ENCODE measurements at places on chromosomes 11 and 22.

- H3K4me1 ChIP-seq = peaks cover 40% of the 10 kb centered on the region
- H3K27me3 ChIP-seq = no peaks in the 10 kb centered on the region
- peak overlapping the region; percentile 71 for H3K27ac ChIP-seq
- no peak overlapping the region for H3K4me3 ChIP-seq
Measured at GRCh38 chr11:34063061-34063795, 11.7 kb downstream of the CAPRIN1 start.

DNA sequence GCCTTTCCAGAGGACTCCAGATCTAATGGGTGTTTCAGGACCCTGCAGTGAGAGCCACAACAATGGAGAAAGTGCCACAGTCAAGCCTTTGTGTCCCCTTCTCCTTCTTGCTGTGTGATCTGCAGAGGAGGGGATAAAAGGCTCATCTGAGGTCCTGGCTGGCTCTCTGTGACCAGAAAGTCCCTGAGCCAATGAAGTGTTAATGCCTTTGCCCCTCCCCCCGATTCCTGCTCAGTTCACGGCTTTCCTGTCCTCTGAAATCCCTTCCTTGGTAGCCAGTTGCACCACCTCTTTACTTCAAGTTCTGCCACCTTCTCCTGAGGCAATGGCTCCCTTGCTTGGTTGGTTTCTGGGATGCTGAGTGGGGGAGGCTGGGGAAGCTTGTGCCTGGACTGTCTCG lies 47.6 kb downstream of the FLI1 start:
- no peak overlapping the region for H3K27ac ChIP-seq
- DNase-seq = no peak
- H3K36me3 ChIP-seq = no peaks in the 10 kb centered on the region
- peaks cover 23% of the 10 kb centered on the region for H3K4me1 ChIP-seq
- no peak overlapping the region for H3K4me3 ChIP-seq

- H3K27me3 ChIP-seq = peaks cover 28% of the 10 kb centered on the region
- no peak overlapping the region for H3K27ac ChIP-seq
- no peak overlapping the region for H3K4me3 ChIP-seq
- peaks cover 10% of the 10 kb centered on the region for H3K4me1 ChIP-seq
- peak; percentile 65 for DNase-seq
Measured at GRCh38 chr22:36546092-36546804, 17.3 kb upstream of the EIF3D start.

GRCh38 chr11:112320668-112321067 lies 60.0 kb upstream of the PLET1 start:
- DNase-seq = peak; percentile 69
- no peak overlapping the region for H3K4me3 ChIP-seq
- peaks cover 56% of the 10 kb centered on the region for H3K4me1 ChIP-seq
- peak overlapping the region; percentile 23 for H3K27ac ChIP-seq
- peaks cover 5% of the 10 kb centered on the region for H3K27me3 ChIP-seq

DNA sequence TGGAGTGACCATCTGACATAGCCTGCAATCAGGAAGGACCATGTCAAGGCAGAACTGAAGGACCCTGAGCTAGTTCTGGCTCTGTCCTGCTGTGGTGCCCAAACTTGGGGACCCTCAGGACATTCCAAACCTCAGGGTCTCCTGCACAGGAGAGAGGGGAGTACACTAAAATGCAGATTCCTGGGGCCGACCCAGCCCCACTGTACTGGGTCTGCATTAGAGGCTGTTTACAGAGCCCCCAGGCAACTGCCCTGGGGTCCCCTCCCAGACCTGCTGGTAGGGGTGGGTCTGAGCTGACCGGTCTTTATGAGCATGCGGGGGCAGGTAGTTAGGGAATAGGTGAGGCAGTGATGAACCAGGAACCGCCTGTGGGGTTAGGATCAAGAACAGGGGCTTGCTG lies 6.8 kb downstream of the TRPM5 start:
- no peak overlapping the region for H3K4me3 ChIP-seq
- no peak overlapping the region for H3K27ac ChIP-seq
- H3K36me3 ChIP-seq = no peaks in the 10 kb centered on the region
- H3K4me1 ChIP-seq = peaks cover 3% of the 10 kb centered on the region
- no peak for DNase-seq

DNA sequence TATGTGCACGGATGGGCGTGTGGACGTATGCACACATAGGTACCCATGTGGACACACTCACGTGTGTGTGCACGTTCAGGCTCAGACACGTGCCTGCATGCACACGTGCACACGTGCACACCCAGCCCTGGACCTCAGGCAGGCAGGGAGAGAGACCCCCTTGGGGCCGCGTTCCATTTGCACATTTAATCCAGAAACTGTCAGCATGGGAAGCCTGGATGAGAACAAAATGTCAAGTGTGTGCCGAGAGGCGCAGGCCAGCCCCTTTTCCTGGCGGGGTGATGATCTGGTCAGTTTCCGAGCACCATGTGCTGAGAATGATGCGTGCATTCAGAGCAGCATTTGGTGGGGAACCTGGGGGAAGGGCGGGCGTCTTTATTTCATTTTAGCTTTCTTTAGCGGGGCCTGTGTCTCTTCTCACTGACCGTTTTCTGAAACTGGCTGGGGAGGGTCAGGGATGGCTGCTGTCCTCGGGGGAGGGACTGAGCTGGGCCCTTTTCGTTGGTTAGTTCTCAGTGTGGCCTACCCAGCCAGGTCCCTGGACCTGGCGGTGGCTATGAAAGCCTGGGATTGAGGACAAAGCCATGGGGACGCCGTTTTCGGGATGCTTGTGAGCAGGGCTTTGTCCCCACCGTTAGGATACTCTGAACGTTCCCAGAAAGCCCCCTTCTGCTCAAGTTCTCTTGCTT lies 96.3 kb downstream of the KCNQ1 start:
- H3K4me1 ChIP-seq = peaks cover 8% of the 10 kb centered on the region
- H3K36me3 ChIP-seq = no peaks in the 10 kb centered on the region
- DNase-seq = peak; percentile 12

- H3K27ac ChIP-seq = no peak overlapping the region
- DNase-seq = no peak
- no peaks in the 10 kb centered on the region for H3K36me3 ChIP-seq
- no peaks in the 10 kb centered on the region for H3K4me1 ChIP-seq
Measured at GRCh38 chr11:64457416-64458010, 98.6 kb downstream of the RPS6KA4 start.

- H3K27me3 ChIP-seq = no peaks in the 10 kb centered on the region
- DNase-seq = no peak
- peaks cover 25% of the 10 kb centered on the region for H3K4me1 ChIP-seq
Measured at GRCh38 chr11:64245401-64245796, 1.3 kb downstream of the PPP1R14B start.

- H3K27me3 ChIP-seq = no peaks in the 10 kb centered on the region
- no peak overlapping the region for H3K4me3 ChIP-seq
- DNase-seq = no peak
Measured at GRCh38 chr11:3008746-3009336, 16.7 kb upstream of the NAP1L4 start.

- peak overlapping the region; percentile 71 for H3K4me3 ChIP-seq
- DNase-seq = no peak
- H3K4me1 ChIP-seq = peaks cover 25% of the 10 kb centered on the region
- H3K27ac ChIP-seq = no peak overlapping the region
- peaks cover 3% of the 10 kb centered on the region for H3K36me3 ChIP-seq
Measured at GRCh38 chr11:57425565-57426438, 1.1 kb downstream of the SLC43A3 start.

DNA sequence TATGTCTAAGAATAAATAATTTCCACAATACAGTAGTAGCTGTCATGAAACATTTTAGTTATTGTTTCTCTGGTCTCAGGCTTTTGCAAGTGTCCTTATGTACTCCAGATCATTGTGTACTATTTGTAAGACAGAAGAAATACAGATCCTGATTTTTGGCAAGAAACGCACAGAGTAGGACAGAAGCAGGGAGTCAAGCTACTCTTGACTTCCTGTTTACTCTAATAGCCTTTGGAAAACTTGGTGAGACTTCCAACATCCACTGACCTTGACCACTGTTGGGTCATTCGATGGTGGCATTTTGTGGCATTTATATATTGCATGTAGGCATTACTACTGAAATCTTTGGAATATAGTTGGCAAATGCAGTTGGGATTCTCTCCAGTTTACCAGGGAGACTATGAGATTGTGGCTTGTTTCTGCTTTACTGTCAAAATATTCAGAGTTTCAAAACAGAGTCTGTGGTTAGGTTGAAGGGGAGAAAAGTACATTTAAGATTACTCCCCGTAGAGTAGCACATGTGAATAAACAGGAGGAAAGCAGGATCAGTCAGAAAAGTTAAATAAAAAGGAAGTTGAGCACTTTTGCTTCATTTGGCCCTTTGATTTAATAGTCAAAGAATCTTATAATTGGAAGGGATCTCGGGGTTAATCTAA lies 726.1 kb upstream of the CCDC90B start:
- peaks cover 4% of the 10 kb centered on the region for H3K27me3 ChIP-seq
- no peaks in the 10 kb centered on the region for H3K4me1 ChIP-seq
- H3K36me3 ChIP-seq = no peaks in the 10 kb centered on the region
- no peak for DNase-seq
- no peak overlapping the region for H3K4me3 ChIP-seq
- no peak overlapping the region for H3K27ac ChIP-seq

DNA sequence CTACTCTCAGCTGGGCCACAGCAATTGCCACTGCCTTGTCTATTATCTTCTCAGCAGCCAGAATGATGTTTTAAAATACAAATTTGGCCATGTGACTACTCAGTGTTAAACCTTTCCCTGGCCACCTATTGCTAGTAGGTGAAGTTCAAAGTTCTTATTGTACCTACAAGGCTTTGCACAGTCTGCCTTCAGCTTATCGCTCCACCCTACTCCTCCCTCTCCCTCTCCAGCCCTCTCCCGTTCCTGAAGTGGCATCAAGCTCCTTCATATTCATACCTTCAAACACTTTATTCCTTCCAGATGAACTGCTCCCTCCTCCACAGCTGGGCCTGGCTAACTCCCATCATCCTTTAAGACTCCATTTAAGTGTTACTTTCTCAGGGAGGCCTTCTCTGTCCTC lies 37.3 kb downstream of the OR10A6 start:
- H3K4me1 ChIP-seq = peaks cover 25% of the 10 kb centered on the region
- no peaks in the 10 kb centered on the region for H3K27me3 ChIP-seq
- DNase-seq = no peak
- peaks cover 4% of the 10 kb centered on the region for H3K36me3 ChIP-seq

DNA sequence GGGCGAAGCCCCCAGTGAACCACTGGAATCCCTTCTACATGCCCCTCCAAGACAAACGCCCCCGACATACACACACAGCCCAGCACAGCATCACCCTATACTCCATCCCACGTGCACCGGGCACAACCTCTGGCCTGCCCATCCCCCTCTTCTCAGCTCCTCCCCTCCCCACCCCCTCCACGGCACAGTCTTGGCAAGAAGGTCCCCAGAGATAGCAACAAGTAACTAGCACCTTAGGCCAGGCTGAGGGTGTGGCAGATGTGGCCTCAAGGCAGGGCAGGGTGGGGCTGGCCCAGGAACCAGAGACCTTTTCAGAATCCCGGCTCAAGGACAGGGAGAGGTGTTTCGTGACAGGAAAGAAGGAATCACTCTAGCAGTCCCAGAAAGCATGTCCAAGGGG lies 54.3 kb downstream of the CYTH4 start:
- no peak for DNase-seq
- H3K36me3 ChIP-seq = no peaks in the 10 kb centered on the region
- peaks cover 96% of the 10 kb centered on the region for H3K27me3 ChIP-seq
- no peak overlapping the region for H3K4me3 ChIP-seq
- no peak overlapping the region for H3K27ac ChIP-seq

GRCh38 chr11:21888814-21889213 lies 304.1 kb upstream of the ANO5 start:
- H3K27ac ChIP-seq = no peak overlapping the region
- H3K36me3 ChIP-seq = no peaks in the 10 kb centered on the region
- no peaks in the 10 kb centered on the region for H3K4me1 ChIP-seq
- DNase-seq = no peak
- H3K27me3 ChIP-seq = no peaks in the 10 kb centered on the region
- H3K4me3 ChIP-seq = no peak overlapping the region

GRCh38 chr22:30186041-30186440 lies 60.5 kb downstream of the LIF start:
- no peaks in the 10 kb centered on the region for H3K27me3 ChIP-seq
- no peak overlapping the region for H3K27ac ChIP-seq
- no peak for DNase-seq
- no peak overlapping the region for H3K4me3 ChIP-seq
- peaks cover 23% of the 10 kb centered on the region for H3K4me1 ChIP-seq

- peaks cover 74% of the 10 kb centered on the region for H3K27me3 ChIP-seq
- no peak for DNase-seq
- no peak overlapping the region for H3K4me3 ChIP-seq
- no peaks in the 10 kb centered on the region for H3K36me3 ChIP-seq
- H3K27ac ChIP-seq = no peak overlapping the region
- no peaks in the 10 kb centered on the region for H3K4me1 ChIP-seq
Measured at GRCh38 chr11:126537492-126537891, 182.0 kb downstream of the ST3GAL4 start.

- DNase-seq = no peak
- no peaks in the 10 kb centered on the region for H3K27me3 ChIP-seq
- no peak overlapping the region for H3K27ac ChIP-seq
- no peak overlapping the region for H3K4me3 ChIP-seq
- peaks cover 2% of the 10 kb centered on the region for H3K36me3 ChIP-seq
Measured at GRCh38 chr11:123532131-123532530, 102.1 kb downstream of the GRAMD1B start.

DNA sequence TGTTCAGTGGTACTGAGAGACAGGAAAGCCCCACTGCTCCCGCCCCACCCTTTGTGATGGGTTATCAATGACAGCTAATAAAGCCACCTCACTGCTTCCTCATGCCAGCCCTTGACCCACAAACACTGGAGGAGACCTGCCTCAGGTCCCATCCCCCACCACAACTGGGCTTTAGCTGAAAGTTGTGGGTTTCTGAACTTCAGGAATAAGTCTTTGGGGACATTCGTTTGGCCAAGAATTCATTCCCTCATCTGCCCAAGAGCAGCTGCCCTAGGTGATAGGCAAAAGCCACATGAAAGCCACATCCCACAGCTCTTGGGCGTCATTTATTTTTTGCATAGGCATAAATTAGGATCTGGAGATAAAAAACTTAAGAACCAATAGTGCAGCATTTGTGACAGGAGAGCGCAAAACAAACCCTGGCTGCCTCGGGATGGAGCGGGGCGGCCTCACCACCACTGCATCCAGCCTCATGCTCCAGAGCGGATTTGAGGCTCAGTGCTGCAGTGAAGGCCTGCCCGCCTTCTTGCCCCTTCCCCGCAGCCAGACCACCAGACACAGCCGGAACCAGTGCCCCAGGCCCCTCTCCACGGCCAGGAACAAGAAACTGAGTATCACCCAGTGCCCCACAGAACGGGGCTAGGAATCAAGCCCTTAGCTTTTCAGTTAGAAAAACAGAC lies 21.2 kb downstream of the SUN2 start:
- H3K27ac ChIP-seq = peak overlapping the region; percentile 75
- DNase-seq = no peak
- no peaks in the 10 kb centered on the region for H3K4me1 ChIP-seq
- H3K27me3 ChIP-seq = no peaks in the 10 kb centered on the region
- no peak overlapping the region for H3K4me3 ChIP-seq

DNA sequence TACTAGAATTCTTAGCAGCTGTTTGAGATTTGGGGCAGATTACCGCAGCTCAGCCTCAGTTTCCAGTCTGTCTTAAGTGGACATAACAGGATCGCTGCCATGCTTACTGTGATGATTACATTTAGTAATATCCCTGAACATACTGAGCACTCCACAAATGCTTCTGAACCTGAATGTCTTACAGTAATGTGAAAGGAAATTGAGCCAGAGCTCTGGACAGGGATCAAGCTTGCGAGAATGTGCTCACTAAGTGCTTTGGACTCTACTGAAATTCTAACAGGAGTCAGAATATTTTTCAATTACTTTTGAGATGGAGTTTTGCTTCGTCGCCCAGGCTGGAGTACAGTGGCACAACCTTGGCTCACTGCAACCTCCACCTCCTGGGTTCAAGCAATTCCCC lies 118.6 kb upstream of the RASSF10 start:
- H3K4me3 ChIP-seq = no peak overlapping the region
- DNase-seq = no peak
- H3K27me3 ChIP-seq = no peaks in the 10 kb centered on the region
- peak overlapping the region; percentile 25 for H3K27ac ChIP-seq
- peaks cover 18% of the 10 kb centered on the region for H3K36me3 ChIP-seq
- H3K4me1 ChIP-seq = peaks cover 38% of the 10 kb centered on the region
